Effector memory CD8-positive, alpha-beta T cell (primary cell): ENCODE measurements at places on chromosomes 1 and 21.
A peak's percentile ranks its signal among the peaks of the same experiment; 100 is the strongest.

DNA sequence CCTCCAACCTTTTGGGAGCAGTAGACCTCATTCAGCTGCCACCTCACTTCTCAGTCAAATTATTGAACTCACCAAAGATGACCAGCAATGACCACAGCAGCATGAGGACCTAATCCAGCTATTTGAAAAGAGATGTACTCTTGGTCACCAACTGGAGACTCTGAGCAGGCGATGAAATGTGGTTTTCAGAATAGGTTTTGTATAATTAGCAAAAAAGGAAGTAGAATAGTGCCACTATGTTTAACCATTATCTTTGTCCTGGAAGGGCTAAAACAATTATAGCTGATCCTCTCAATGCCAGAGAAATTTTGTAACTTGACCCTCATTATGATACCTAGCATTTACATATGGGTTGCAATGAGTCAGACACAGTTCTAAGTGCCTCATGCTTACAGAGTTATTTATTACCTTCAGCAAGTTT lies at the start of gene FCRL2:
FCRL2 (minus strand) TSS at position 162 of the 421 bp plus-strand sequence; CDS start at position 103, 59 bp downstream.
- DNase-seq, result no peak

DNA sequence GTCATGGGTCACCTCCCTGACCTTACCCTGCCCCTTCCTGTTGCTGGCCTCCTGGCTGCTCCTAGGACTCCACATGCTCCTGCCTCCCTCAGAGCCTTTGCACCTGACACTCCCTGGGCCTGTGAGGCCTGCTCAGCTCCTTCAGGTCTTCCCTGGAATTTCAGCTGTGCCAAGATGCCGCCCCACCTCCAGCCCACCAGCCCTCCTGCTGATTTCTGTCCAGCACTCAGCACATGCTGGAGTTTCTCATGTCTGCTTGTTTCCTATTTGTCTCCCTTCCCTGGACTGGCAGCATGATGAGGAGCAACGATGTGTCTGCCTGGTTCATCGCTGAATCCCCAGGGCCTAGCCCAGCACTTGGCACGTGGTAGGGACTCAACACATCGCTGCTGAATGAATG lies 3.0 kb downstream of the MFAP2 start:
- DNase-seq, result no peak

GRCh38 chr1:236913371-236914037 lies 90.7 kb downstream of the MT1HL1 start:
- no peak for DNase-seq

DNA sequence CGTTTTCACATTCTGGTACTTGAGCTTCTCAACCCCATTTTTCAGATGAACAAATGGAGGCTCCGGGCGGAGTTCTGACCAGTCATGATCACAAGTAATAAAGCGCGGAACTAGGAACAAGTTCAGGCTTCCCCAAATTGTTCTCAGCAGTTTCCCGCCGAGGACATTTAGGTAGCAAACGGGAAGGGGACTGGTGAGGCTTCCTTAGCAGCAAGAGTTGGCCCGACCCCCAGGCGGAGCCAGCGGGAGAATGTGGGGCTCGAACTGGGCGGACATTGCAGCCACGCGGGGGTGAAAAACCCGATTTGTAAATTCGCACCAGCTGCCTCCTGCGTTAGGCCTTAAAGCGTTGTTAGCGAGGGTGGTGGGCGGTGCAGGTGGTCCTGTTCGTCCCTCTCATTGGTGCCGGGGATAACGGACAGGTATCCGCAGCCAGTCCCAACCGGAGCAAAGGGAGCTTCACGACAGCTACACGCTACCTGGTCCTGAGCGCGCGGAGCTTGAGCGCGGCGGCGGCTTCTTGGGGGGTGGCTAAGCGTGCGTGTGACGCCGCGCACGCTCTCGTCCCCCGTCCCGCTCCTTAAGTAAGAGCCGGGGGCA lies 15.3 kb downstream of the SEMA6C start:
- DNase-seq, result peak; percentile 45

- DNase-seq, result no peak
Measured at GRCh38 chr21:34039678-34040382, 33.5 kb upstream of the MRPS6 start.

DNA sequence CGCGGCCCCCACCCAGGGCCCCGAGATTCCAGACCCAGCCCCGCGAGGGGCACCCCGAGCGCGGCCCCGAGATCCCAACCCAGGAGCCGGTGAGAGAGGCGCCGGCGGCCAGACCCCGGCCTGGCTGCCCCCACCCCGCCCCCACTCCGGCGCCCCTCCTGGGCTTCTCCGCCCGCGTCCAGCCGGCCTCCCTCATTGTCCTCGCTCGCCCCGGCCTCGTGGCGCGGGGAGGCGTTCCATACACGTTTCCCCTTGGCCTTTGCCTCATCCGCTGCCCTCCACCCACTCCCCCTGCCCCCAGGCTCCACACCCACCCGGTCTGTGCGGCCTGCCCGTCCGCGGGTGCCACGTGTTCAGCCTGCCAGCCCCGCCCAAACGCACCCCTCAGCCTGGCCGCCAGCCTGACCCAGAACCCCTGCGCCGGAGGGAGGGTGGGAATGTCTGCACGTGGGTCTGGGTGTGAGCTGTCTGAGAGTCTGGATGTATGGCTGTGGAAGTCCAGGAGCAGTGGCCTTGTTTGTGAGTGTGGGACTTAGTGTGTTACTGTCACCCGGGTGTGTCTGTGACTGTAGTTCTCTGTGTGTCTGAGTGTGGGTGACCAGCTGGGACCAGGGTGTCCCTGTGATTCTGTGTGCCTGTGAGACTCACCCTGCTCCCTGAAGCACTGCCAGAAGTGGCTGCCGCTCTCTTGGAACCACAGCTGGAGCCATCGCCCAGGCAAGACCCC lies 681 bp downstream of the B4GALT2 start:
- no peak for DNase-seq

- DNase-seq, result no peak
Measured at GRCh38 chr1:244162786-244163530, 111.9 kb downstream of the ZBTB18 start.

- no peak for DNase-seq
Measured at GRCh38 chr1:59937636-59938210, 11.2 kb upstream of the CYP2J2 start.

GRCh38 chr1:88800382-88801051 lies 90.8 kb downstream of the GTF2B start:
- DNase-seq, result peak; percentile 43

DNA sequence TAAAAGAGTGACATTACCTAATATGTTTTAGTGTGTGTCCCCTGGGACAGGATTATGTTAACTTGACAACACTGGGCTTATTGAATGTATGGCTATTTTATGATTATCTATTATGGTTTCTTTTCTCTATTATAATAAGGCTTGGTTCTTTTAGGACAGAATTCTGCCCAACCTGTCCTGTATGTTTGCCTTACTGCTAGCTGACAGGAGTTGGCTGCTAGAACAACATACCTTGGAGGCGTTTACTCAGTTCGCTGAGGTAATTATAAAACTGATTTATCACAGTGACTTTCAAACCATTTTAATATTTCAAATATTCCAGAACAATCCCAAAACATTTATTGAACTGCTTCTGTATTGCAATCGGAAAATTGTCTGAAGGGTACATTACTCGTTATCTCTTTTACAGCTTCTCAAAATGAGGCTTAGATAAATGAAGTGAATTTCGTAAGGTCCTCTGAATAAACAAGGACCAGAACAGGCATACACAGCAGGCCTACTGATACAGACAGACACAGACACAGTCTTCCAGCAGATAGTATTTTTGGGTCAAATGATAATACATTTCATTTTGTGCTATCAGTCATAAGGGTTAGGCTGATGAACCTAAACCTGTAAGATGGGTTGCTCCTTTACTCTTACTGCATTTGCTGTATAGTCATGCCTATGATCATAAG lies 44.2 kb downstream of the SCYL3 start:
- no peak for DNase-seq

DNA sequence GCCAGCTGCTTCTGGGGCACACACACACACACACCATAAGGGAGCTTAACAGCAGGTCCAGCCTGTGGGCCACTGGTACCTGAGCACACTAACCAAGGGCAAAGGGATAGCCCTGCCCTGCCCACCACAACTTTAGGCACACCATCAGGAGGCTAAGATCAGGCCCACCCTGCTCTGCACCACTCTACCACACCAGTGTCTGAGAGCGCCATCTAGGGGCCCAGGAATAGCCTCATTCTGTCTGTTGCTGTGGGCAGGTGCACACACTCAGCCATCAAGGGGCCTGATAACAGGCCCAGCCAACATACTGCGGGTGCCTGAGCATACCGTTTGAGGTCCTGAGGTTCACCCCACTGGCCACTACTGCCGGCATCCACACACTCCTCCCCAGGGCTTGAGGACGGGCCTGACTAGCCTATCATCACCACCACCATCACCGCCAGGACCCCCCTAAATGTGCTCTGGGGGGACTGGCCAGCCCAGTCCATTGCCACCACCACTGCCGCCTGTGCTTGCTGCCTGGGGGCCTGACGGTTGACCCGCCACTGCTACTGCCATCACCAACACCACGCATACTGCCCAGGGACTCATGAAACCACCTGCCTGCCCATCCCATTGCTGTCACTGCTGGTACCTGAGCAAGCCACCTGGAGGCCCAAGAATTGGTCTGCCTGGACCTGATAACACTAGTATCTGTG lies 31.3 kb downstream of the NSL1 start:
- DNase-seq, result no peak

DNA sequence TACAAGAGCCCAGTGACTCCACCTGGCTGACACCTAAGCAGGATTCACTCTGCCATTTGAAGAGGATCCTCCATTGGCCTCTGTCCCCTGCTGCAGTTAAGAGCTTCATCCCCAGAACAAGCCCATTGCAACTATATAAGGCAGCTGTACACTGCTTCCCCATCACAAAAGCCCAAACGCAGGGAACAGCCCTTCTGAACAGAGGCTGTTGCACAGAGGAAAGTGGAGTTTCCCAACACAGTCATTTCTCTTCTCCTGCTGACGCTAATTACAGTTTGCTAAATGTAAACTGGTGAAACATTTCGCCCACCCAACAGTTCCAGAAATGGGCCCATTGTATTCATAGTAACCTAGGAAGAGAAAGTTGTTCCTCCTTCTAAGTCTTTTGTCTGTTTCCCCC lies 455.8 kb upstream of the DAB1 start:
- no peak for DNase-seq

DNA sequence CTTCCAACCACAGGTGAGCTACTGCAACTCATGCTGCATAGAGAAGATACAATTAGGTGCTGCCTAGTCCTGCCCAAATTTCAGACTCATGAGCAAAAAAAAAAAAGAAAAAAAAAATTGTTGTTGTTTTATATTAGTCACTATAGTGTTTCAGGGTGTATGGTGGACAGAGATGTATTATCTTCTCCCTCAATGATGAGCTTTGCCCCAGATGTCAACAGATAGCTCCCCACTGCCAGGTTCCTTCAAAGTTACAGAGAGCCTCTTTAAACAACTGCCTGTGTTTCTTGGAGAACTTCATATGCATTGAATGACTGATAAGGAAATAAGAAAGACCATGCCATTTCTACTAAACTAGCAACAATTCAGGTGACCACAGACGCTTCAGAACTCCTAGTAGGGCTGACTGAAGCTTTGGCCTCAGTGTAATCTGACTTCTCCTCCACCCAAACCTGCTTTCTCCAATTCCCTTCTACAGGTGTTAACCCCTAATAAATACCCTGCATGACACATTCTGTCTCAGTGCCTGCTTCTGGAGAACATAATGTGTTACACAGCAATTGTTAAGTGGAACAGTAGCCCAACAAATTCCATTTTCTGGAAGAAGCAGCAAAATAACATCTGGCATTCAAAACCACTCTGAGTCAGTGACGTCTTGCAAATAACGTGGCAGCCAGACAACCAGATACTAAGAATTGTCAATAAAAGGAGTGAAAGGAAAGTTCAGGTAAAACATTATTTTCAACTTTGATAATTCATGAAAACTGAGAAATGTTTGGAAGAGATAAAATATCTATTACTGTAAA lies 147.7 kb downstream of the CDC42BPA start:
- DNase-seq, result no peak

GRCh38 chr1:2134266-2134620 lies 60.3 kb downstream of the FAAP20 start:
- no peak for DNase-seq

DNA sequence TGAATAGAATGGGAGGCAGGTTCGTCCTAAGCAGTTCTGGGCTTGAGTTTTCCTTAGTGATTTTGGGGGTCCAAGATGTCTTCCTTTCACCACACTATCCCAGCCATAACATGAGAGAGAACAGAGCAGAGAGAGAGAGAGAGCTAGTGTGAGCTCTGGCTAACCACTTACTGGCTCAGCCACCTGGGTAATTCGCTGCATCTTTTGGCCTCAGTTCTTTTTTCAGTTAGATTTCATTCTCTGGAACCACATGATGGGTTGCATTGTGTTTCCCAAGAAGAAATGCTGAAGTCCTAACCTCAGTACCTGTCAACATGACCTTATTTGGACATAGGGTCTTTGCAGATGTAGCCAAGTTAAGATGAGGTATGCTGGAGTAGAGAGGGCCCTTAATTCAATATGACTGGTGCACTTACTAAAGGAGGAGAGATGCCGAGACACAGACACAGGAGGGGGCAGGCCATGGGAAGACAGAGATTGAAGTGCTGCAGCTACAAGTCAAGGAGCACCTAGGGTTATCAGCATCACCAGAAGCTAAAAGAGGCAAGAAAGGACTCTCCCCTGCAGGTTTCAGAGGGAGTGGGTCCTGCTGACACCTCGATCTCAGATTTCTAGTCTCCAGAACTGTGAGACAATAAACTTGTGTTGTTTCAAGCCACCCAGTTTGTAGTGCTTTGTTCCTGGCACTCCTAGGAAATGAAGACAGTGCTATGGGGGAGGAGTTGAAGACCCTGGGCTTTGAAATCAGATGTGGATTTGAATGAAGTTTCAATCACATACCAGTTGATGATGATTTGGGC lies 26.2 kb upstream of the TARBP1 start:
- no peak for DNase-seq

DNA sequence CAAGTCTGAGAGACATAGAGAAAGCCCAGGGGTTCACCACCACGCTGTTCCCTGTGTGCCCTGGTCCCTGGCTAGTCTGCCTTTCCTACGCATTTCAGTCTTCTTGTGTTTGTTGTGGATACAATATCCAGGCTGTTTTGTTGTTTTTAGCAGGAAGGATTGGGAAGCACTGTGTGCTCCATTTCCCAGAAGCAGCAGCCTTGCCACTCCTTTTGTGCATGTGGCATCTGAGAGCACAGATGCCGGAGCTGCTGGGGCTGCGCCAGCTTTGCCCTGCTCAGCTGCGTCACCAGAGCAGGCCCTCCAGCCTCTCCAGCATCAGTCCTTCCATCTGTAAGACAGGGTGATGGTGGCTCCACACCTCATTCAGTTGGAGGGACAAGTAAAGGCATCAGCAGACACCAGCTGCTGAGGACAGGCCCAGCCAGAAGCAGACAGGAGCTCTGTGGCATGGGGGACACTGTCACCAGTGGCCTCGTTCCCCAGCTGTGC lies 94.4 kb upstream of the COL6A1 start:
- DNase-seq, result no peak

GRCh38 chr1:59718064-59718988 lies 96.4 kb upstream of the HOOK1 start:
- no peak for DNase-seq

DNA sequence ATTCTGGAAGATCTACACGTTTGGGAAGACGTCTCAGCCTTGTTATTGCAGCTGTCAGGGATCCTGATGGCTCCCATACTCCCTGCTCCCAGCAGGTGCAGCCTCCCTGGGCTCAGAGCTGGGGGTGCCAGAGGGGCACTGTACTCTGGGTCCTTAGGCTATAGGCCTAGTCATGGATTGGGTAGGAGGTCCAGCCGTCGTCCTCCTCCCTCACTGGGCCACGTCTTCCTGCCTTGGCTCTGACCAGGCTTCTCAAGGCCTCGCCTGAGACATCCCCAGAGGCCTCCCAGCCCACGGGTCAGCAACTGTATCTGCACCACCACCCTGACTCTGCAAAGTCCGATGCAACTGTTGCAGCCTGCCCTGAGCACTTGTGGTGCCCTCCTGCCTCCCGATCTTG lies 18.2 kb downstream of the MYOM3 start:
- no peak for DNase-seq

- DNase-seq, result no peak
Measured at GRCh38 chr1:244192325-244192724, 141.2 kb downstream of the ZBTB18 start.
